ENCODE measurements at places on chromosomes 4 and X.

- no peak for DNase-seq
Measured at GRCh38 chrX:38335382-38335781, 8.1 kb upstream of the RPGR start.

DNA sequence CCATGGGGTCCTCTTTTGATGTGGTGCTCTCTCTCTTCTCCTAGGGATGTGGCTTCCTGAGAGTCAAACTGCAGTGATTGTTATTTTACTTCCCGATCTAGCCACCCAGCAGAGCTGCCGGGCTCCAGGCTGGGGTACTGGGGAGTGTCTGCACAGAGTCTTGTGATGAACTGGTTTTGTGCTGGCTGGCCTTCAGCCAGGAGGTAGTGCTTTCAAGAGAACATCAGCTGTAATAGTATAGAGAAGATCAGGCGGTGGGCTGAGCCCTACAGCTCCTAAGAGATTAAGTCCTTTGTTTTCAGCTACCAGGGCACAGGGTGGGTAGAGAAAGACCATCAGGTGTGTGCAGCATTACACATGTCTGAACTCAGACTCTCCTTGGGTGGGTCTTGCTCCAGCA, 59.0 kb upstream of the AGTR2 start:
- DNase-seq, result no peak

DNA sequence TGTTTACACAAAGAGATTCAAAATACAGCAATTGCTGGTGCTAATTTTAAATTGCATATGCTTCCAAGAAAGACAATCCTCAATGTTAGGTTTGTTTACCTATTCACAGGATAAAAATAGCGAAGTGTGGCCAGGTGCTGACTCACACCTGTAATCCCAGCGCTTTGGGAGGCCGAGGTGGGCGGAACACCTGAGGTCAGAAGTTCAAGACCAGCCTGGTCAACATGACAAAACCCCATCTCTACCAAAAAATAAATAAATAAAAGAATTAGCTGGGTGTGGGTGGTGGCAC, 77.7 kb downstream of the OPHN1 start:
- peak; percentile 46 for DNase-seq

DNA sequence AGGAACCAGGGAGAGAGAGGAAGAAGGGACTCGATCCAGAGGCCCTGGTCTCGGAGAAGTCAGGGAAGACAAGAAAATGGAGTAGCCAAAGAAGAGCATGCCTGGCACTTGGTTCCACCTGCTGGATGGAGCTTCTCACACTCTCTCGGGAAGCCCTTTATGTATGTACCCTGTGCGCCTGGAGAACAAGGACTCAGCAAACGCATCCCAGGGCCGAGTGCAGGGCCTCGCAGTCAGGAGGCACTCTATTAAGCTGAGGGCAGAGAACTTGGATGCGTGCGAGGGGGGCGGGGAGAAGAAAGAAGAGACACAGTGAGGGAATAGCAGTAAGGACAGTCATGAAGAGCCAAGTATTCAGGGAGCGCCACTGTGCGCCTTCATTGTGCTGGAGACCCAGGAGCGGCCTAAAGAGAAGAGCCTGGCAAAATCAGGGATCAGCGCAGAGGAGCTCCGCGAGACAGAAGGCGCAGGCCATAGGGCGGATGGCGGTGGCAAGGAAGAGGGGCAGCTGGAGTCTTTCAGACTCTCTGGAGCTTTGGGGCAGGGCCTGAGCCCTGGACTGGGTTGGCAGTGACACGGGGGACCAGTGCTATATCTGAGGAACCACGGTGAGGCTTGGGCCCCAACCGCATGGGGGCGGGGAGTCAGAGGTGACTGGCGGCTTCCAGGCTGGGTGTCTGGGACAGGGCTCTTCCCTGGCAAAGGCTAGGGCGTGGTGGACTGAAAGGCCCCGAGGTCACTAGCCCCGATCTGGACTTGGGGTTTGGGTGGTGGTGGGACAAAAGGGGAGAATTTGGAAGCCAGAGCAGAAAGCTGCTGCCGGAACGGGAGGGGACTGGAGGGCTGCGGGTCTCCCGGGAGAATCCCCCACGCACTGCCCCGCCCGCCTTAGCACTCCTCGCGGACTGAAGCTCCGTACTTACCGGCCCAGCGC, 1.9 kb upstream of the SEPTIN6 start:
- no peak for DNase-seq

- no peak for DNase-seq
Measured at GRCh38 chr4:105509714-105510113, 35.9 kb upstream of the PPA2 start.

GRCh38 chr4:24820541-24820940, 25.2 kb downstream of the SOD3 start:
- no peak for DNase-seq

- no peak for DNase-seq
Measured at GRCh38 chr4:5259471-5259870, 208.2 kb downstream of the STK32B start.

DNA sequence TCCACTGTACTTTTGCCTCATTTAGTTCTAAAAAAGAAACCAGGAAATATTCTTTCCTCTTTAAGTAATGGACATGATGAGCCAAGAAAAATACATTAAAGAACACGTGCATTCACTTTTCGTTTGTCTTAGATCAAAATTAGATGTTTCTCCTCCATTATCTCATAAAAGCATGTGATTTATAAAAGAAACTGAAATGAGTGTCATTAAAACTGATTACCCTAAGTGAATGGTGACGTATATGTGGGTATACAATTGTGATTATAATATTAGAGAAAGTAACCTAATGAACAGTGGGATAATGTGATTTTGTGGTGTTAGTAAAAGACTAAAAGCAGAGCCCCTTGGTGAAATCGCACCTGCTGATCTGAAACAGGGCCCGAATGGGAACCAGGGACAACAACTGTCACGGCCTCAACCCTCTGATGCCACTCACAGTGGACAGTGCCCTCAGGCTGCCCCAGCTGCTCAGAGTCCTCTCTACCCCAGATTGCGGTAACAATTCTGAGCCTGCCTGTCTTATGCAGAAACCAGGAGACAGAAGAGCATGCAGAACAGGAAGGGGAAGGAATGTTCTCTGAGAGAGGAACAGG, 25.7 kb upstream of the HS6ST2 start:
- no peak for DNase-seq

- DNase-seq, result no peak
Measured at GRCh38 chr4:60039908-60040307, 1160.2 kb upstream of the ADGRL3 start.

DNA sequence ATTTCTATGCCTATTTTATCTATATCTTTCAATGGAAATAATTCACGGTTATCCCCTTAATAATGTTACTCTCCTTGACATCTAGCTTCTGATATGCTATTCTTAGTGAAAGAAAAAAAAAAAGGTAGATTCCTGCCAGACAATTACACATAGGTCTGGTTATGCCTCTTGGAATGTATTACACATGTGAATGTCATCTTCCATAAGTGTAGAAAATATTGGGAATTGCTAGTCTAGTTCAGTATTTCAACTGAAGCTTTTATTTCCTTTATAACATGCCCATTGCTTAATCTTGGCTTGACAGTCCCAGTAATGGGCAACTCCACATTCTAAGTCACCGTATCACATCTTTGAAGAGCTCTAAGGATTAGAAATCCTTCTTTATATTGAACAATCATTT, 25.4 kb upstream of the PPP1R2C start:
- DNase-seq, result no peak

DNA sequence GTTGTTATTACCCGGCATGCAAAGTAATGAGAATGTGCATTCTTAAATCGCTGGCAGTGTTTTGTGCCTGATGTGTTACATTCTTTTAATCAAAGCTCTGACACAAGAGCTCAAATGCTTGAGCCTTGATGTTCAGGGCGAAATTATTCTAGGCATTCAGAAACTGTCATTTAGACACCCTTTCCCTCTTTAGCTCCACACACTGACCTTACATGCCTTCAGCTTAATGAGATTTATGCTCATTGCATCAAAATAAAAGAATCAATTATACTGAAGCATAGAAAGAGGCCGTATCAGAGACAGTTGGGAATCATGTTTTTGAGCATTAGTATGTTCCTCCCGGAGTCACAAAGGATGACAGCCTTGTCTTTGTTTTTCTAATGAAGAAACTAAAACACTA, 56.7 kb downstream of the FAM114A1 start:
- no peak for DNase-seq

GRCh38 chrX:37995428-37995827, 10.9 kb upstream of the SYTL5 start:
- DNase-seq, result no peak

- no peak for DNase-seq
Measured at GRCh38 chrX:15848576-15848975, 6.0 kb downstream of the AP1S2 start.
